ENCODE measurements at places on chromosomes 2 and 18.

DNA sequence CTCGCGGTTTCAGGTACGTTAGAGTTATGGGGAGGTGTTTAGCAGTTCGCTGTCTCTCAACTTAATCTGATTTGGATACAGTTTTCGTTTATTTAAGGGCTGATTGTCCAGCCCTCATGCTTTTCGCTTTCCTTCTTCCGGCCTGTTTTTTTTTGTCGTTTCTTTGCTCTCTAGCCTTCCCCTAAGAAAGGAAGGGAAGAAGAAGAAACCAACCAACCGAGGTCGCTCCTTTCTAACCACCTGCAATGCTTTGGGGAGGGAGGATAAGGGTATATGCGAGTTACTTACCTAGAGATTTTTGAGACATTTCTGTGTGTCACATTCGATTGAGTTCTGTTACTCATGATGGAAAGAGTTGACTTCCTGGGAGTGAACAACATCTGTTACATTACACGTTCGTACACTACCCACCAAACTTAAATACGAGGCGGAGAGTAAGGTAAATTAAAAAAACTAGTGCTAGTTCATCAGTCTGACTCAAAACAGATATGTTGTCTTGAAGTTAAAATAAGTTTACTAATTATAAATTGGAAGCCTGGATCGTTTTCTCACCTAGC, 918 bp downstream of the EIF5B start:
- no peak for DNase-seq

DNA sequence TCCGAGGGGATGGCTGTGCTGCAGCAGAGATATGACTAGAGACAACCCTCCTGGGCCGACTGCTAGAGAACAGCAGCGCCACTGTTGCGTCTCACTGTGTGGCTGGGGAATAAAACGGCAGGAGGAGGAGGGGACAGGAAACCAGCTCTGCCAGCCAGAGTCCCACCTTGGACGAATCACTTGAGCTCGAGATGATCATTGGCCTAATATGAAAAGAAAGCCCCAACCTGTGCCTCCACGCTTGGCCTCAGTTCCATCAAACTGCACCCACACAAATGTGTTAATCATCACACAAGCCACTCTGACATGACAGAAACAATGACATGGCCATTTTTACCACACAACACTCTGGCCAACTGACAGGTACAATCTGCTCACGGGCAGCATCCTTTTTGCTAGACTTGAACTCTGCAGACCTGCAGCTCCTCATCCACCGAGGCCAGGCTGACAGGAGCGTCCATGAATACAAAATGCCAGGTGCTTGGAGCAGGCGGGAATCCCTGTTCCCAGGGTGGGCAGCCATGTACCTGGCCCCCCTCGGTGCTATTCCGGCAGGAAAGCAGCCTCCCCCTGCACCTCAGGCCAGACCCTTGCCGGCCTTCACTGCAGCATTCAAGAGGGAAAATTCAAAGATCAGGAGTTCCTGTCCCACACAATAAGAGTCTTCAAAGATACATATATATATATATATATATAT, 52.3 kb downstream of the PARD6G start:
- no peak for DNase-seq

GRCh38 chr2:171895786-171896185, 1.7 kb upstream of the SLC25A12 start:
- no peak for DNase-seq

GRCh38 chr2:217421834-217422233, 562.0 kb upstream of the TNP1 start:
- no peak for DNase-seq

GRCh38 chr18:28114472-28114871, 62.5 kb downstream of the CDH2 start:
- DNase-seq = no peak

- no peak for DNase-seq
These were observed 34.1 kb downstream of the SERPINB11 start for GRCh38 chr18:63736876-63737275.

DNA sequence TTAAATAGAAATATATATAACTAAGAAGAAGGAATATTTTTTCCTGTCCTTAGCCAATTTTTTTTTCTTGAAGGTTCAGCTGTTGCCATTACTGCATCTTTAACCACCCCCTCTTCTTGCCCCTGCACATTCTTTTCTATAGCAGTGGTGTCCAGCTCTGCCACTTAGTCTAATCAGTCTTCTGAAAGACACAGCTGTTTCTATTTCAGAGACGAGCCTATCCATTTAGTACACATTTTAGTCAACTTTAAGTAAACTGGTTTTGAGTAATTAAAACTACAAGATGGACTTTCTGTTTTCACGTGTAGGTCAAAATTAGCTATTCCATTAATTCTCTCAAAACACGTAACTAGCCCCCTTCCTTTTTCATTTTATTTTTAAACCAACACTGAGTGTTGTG, 21.0 kb downstream of the SPOPL start:
- DNase-seq = no peak

DNA sequence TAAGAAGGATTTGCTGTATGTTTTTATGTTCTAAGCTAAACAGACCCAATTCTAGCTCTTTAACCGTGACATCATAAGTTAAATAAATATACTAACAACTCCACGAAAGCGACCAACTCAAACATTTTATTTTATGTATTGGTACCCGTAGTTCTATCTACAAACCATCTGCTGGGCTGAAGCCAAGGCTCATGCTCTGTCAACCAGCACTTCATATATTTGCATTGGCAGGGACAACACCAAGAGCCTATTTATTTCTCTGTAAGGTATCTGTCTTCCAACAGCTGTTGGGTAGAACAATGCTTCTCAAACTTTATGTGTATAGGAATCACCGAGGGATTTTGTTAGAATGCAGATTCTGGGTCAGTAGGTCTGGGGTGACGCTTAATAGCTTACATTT, 64.5 kb downstream of the PID1 start:
- no peak for DNase-seq

DNA sequence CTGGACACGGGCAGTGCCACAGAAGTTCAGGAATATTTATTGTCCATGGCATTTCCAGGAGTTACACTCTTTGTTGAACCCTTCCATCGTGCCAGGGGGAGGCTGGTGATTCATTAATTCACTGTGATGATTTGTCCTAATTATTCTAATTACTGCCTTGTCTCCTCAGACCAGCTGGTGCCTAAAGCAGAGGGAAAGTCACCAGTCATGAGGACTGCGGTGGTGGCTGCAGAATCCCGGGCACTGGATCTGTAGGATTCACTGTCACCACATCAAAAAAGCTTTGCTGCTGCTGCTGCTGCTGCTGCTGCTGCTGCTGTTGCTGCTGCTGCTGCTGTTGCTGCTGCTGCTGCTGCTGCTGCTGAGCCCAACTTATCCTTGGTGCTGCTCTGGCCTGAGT, 908.2 kb downstream of the TSN start:
- DNase-seq = no peak

DNA sequence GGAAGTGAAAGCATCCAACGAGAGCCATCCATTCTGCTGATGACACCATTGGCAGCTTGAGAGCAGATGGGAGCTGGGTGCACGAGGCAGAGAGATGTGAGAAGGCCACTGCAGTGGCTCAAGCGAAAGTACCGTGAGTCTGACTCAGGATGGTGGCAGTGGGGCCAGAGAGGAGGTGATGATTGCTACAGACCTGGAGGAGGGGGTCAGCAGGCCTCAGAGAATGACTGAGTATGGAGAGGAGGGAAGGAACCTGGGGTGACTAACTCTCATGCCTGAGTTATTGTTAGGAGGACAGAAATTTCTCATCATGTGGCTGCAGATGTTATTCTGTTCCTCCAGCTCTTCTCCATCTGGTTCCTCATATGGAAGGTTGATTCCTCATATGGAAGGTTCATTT, 8.8 kb upstream of the ZBTB7C start:
- no peak for DNase-seq

GRCh38 chr2:235977445-235977844, 190.7 kb downstream of the GBX2 start:
- no peak for DNase-seq

GRCh38 chr2:21567395-21567794, 443.6 kb downstream of the TDRD15 start:
- DNase-seq = no peak

GRCh38 chr2:26229595-26229994, 14.8 kb downstream of the HADHA start:
- no peak for DNase-seq

DNA sequence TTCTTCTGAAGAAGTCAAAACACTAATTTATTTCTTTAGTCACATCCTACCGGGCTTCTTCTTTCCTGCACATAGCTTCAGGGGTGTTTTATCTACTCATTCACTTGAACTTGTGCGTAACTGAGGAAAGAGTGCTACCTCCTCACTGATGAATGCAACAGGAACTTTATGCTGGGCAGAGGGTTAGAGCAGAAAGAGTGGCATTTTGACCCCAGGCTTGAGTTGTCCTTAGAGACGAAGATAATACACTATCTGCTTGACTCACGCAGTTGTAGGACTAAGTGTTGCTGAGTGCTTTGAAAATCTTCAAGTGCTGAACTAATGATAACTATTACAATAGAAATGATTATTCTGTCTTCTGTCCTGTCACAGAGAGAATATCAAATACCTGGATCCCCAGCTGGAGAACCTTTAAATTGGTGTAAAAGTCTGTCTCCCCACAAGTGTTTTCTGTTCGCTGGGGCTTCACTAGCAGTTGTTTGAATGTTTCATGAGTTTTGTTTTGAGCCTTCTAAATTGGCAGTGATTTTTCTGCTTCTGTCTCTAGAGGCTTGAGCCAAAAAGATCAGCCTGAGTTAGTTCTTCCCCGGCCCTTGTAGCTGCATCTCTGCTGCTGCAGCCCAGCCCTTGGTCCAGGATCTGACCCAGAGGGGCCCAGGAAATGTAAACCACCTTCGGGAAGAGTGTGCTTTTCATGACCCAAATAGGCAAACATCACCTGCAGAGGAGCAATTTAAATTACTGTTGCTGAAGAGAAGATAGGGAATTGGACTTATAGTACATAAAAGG, 86.3 kb upstream of the LGALSL start:
- DNase-seq = no peak

GRCh38 chr2:100136310-100136709, 6.1 kb downstream of the AFF3 start:
- DNase-seq = no peak

DNA sequence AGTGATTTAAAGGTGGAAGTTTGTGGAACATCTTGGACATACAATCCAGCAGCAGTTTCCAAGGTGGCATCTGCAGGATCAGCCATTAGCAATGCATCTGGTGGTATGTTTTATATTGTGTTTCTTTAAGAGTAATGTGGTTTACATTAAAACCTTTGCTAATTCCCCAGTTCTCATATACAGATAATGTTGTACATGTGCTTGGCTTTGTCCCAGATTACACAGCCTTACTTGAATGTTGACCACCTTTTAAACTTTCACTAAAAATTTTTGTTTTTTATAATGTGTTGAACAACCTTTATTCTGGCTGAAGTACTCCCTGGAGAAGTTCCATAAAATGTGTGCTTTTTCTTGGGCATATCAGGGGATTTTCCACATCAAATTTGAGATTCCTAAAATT, 57.5 kb downstream of the MIB1 start:
- no peak for DNase-seq

DNA sequence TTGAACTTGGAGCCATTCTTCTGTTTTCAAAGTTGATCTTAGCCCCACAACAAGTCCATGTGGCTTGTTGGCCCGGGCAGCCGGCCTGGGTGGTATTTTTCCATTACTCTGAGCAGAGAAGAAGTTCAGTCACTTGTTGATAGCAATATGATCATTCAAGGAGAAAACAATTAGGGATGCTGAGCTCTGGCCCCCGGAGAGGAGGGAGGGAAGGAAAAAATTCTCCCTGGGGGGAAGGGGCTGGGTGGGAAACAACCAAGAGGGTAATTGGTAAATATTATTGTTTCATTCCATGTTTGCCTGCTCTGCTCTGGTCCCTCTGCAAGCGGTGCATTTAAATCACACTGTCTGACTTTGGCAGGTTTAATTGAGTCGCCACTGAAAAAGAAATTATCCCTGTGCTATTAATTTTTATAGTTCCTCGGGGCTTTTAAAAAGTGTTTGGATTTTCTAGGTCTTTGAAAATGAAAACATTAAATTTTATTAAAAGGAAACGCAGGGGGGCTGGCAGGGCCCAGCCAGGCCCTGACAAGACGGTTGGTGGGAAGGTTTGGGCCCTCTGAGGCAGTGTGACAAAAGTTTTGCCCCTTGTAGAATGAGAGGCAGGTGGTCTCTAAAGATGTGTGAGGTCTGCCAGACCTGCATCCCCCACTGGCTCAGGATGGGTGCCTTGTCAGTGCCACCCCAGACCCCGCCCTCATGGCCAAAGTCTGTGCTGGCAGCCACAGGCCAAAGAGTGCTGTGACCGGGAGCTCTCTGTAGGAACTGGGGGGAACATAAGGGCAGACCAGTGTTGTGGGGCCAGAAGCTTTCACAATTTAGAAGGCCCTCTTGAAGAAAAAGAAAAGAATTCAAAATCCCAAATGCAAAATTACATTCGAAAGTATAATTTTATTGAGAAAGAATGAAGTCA, 52.5 kb upstream of the SLC14A2 start:
- no peak for DNase-seq

DNA sequence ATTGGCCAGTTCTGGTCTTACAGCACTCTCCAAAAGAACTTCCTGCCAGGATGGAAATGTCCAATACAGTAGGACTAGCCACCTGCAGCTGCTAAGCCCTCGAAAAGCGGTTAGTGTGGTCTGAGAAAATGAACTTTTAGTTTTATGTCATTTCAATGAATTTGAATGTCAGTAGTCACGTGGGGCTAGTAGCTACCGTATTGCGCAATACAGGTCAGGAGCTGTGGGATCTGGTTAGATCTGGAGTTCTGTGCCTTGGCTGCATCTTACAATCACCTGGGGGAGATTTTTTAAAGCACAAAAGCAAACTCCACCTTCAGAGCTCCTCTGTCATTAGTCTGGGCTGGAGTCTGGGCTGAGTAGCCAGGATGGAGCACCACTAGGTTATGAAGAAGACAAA, 35.9 kb downstream of the C1QL2 start:
- no peak for DNase-seq

DNA sequence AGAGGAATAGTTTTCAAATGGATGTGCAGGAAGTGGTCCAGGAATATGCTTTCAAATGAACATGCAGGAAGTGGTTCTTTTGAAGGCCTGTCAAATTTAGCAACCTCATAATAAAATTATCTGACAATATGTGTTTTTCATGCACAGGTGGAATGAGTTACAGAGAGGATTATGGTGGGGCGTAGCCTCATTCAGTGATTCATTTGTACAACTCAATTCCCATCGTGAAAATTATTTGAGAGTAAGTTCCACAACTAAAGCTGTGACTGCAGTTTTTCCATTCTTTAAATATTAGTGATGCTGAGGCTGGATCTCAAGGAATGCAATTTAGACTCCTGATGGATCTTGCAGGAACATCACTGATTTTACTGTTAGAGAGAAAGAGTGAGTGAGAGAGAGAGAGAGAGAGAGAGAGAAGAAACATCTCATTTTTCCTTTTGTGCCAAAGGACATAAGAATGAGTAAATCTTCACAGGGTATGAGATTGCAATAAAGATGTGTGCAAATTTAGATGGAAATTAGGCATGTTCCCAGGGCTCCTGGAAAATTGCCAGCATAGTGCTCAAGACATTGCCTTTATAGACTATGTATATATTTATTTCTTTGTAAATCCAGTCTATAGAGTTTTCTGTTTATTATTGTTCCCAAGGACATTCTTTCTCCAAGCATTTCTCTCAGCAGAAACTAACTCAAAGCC, 394.9 kb upstream of the ZEB2 start:
- no peak for DNase-seq

All from stimulated activated CD4-positive, alpha-beta T cell treated with anti-CD3 and anti-CD28 coated beads, Interleukin-1b, Interleukin-23, amount 100 ng/mL, for 4 hours (primary cell).